GM13976 (cell line): ENCODE measurements at places on chromosomes 1 and 21.

DNA sequence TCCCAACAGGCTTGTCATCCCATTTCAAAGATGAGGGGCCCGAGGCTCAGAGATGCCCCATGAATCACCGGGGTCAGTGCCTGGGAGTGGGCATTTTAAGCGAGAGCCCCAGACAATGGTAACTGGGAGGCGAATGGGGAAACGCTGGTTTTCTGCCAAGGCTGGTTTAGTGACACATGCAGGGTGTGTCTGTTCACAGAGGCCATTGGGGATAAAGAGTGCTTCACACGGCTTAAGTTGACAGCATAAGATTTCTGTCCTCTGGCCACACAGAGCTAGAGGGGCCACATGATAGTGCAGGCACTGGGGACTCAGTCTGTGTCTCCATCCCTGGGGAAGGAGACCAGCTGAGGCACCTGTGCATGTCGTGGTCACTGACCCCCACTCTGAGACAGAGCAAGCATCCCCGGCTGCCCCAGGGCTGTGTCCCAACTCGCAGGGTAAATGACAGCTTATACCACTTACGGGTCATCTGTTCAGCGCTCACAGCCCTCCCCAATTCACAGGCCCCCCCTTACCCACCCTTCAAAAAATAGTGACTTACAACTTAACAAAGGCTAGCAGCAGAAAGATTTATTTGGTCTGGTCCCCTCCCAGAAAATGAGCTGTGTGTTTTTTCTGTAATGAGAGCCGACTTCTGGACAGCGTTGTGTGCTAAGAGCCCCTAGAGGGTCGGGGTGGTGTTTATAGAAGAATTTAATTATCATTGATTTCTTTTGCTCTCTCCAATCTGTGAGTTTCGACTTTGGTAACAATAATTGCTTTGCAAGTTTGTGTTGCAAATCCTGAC, 34.9 kb upstream of the ARHGEF16 start:
- no peak for DNase-seq

DNA sequence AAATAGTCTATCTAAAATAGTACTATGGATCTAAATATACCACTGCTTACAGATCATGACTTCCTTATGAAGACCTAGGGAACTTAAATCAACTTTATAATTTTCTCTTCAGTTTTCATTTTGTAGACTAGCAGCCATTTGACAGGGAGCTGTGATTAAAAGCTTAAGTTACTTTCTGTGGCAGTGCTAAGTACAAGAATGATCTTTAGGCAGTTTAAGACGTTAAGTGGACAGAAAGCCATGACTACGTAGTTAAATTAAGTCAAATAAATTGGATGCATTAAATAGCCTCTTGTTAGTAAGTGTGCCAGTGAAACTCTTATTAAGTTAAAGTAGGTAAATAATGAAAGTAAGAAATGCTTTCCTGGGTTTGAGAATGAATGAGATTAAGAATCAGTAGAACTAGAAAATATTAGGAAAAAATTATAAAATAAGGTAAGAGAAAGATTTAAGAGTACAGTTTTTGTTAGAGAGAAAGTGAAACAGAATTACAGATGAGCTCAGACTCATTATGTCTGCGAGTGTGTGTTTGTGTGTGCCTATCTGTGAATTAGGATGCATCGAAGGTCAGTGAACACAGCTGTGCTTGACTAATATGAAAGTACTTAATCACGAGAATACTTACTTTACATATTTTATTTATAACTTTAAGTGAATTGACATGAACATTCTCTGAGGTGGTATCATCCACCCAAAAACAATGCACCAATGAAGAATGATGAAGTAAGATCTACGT, 336.9 kb downstream of the KCNT2 start:
- no peak for DNase-seq

GRCh38 chr1:190507357-190507756, 29.7 kb upstream of the BRINP3 start:
- DNase-seq, result no peak

- no peak for DNase-seq
These were observed 38.7 kb downstream of the GJA5 start for GRCh38 chr1:147721716-147722115.

GRCh38 chr1:66317248-66317515, 216.8 kb upstream of the SGIP1 start:
- no peak for DNase-seq

DNA sequence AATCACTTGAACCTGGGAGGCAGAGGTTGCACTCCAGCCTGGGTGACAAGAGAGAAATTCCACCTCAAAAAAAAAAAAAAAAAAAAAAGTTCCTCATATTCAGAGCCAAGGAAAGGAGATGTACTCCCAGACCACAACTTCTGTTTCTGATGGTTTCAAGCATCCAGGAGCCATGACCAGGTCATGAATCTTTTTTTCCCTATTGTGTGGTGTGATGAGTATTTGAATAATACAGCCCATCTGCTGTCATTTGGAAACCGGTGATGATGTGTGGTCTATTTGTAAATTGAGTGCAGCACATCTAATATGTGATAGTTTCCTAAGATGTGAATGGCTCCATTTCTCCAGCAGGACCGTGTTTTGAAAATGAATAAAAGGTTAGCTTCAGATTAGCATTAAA, 18.6 kb downstream of the PIK3CD start:
- peak; percentile 72 for DNase-seq

DNA sequence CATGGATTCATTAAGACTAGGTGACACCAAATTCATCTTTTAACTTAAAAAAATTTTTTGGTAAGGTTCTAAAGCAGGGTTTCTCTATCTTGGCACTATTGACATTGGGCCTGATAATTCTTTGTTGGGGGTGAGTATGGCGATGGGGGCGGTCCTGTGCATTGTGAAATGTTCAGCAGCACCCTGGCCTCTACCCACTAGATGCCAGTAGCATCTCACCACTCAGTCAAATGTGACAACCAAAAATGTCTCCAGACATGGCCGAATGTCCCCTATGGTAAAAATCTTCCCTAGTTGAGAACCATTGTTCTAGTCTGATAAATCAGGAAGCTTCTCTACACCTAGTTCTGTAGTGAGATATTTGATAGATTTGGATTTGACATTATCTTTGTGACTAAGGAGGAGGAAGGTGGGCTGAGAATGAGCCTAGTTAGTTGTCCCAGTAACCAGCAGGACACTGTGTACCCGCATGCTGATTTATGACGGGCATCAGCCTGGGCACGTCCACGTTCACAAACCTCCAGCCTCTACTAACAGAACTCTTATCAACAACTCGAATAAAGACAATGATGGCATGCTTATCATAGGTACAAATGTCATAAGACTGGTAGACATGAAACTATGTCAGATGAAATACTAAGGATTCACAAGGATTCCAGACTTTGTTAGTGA, 104.6 kb downstream of the KCND3 start:
- DNase-seq, result no peak

DNA sequence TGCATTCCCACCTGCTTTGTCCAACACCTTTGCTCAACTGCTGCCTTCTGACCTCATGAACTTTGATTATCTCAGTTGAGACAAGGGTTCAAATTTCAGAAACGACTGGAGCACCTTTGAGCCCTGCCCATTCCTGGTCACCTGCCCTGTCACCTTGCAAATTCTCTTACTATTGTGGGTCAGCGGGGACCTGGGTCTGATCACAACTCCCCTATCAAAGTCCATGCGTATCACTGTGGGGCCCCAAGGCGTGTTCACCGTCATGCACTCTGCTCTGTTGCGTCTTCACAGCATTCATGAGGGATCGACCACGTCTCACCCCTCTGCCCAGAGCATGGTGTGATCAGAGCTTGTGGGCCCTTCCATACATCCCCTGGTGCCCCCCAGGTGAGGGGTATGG, 12.9 kb downstream of the PTPRF start:
- no peak for DNase-seq

DNA sequence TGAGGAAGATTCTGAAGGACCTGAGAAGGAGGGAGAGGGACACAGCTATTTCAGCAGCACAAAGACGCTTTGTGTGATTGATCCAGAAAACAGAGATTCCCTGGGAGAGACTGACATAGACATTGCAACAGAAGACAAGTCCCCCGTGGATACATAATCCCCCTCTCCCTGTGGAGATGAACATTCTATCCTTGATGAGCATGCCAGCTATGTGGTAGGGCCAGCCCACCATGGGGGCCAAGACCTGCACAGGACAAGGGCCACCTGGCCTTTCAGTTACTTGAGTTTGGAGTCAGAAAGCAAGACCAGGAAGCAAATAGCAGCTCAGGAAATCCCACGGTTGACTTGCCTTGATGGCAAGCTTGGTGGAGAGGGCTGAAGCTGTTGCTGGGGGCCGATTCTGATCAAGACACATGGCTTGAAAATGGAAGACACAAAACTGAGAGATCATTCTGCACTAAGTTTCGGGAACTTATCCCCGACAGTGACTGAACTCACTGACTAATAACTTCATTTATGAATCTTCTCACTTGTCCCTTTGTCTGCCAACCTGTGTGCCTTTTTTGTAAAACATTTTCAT, 161.3 kb upstream of the SGIP1 start:
- no peak for DNase-seq

DNA sequence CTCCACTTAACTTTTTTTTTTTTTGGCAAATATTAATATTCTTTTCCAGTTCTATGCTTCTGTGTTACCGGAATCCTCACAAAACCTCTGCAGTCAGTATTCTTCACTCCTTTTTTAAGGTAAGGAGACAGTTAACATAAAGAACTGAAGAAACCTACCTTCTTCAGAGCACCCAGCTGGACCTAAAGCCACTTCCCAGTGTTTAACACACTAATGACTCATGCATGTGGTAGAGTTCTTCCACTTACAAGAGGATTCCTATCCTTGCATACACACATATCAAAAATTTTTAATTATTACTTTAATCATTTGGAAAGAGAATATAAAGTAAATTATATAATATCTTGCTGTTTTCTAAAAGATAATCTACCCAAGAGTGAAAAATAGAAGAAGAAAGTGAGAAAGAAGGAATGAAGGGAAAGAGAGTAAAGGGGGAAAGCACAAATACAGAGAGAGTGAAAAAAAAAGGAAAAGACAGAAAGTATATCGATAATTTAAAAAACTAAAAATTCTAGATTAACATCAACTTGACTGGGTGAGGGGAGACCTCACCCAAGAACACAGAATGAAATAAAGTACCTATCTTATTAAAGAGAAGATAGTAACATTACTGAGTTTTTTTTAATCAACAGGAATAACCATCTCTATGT, 54.9 kb downstream of the ENAH start:
- DNase-seq, result no peak

DNA sequence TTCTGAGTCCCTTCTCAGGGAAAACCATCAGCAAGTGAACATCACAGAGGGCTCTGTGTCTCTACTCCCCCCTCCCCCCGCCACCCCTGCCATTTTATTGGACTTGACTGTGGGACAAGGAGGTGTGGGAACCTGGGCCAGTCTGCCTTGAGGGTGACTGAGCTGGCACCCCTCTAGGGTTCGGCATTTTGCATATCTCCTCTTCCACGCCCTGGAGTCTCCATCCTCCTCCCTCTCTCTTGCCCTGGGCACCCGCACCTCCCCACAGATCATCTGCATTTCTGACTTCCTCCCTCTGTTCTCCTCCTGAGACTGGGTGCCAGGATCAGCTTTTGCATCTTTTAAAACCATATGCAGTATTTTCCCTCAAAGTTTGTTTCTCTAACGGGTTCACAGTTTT, 107.1 kb upstream of the ERRFI1 start:
- no peak for DNase-seq

- DNase-seq, result peak; percentile 50
These were observed 475 bp upstream of the TDRD10 start for GRCh38 chr1:154501423-154502065.

DNA sequence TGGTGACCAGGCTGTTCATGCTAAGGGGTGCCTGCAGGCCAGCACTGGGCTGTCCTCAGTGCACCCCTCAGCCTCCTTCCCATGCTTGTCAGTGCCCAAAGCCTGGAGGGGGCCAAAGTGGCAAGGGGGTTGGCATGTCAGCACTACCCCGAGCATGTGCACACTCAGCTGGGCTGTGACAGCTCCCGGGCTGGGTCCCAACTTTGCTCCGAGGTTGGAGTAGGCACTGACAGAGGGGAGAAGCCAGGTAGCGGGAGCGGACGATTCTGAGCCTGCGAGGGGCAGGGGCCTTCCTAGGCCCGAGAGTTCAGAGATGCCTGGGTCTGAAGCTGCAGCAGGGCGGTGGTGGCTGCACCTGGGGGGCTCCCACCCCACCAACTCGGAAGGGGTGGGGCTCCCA, 119.0 kb downstream of the MAST2 start:
- DNase-seq, result no peak

DNA sequence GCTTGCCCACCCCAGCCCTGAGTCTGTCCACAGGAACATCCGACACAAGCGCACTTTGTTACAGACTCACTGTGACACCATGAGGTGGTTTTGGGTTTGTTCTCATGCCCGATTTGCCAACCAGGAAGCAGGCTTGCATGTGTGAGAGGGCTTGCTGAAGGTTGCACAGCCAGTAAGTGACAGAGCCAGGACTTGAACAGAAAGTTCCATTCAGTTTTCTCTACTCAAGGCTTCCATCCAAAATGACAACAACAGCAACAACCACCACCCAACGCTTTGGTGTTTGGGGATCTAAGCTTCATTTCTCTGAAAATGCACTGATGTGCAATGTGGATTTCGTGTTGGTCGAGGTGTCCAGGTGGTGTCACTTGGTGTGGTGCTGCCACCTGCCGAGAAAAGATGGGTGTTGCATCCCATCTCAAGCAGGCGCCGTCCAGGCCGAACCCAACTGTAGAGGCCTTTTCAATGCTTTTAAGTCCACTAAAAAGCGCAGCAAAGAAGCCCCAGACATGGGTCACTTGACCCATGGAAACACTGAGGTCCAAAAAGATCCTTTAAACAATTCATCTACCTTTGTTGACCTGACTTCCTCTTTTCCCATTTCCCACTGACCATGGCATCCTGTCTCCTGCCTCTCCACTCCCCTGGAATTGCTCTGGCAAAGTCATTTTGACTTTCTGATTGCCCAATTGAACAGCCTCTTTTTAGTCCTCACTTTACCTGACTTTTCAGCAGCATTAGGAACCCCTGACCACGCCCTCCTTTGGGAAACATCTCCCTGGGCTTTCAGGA, 12.2 kb downstream of the CITED4 start:
- DNase-seq, result peak; percentile 81

GRCh38 chr1:150544204-150544603, 5.0 kb upstream of the ADAMTSL4 start:
- no peak for DNase-seq

DNA sequence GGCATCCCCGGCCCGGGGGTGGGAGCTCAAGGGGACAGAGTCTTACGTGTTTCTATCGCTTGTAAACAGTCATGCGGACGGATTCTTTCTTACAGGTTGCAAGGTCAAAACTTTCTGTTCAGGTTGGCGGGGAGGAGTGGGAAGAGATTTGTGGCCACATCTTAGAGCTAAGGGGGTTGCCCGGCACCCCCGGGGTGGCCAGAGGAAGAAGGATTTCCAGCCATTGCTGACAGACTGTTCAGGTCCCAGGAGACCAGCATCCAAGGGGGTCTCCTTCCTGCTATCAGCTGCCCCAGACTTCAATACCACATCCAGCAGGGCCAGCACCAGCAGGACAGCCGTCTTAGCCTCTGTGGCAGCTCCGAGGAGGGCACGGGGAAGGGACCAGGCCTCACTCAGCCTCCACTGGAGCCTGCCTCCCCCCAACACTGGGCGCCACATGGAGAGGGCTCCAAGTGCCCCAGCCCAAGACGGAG, 52.0 kb downstream of the KIF21B start:
- peak; percentile 81 for DNase-seq

- DNase-seq, result no peak
These were observed 40.2 kb downstream of the GREM2 start for GRCh38 chr1:240571782-240572181.
